Adrenal gland (tissue), 19 donors: ENCODE measurements at places on chromosomes 4 and X. TPM values are rescaled to one million over a fixed set of nuclear protein-coding genes. Genes with fewer than 3 reads are reported as not detected.

SHISA3 gene
- polyA plus RNA-seq = 1.4 TPM

CCNA2 gene
- polyA plus RNA-seq = 0.98 TPM

GPC4 gene
- polyA plus RNA-seq = 3.2 TPM

CPLX1 gene
- polyA plus RNA-seq = 6.3 TPM

VCX3B gene
- polyA plus RNA-seq = not detected

REST gene
- 6.4 TPM for polyA plus RNA-seq

NXF3 gene
- polyA plus RNA-seq = 0.53 TPM

HDX gene
- 0.64 TPM for polyA plus RNA-seq

PARM1 gene
- 29.3 TPM for polyA plus RNA-seq

ZNF141 gene
- polyA plus RNA-seq = 10.9 TPM

CT55 gene
- not detected for polyA plus RNA-seq

ADGRL3 gene
- polyA plus RNA-seq = 2.4 TPM

FMR1NB gene
- not detected for polyA plus RNA-seq

IL21 gene
- polyA plus RNA-seq = not detected

NEIL3 gene
- polyA plus RNA-seq = 0.22 TPM

IL15 gene
- polyA plus RNA-seq = 2.9 TPM

IBSP gene
- polyA plus RNA-seq = not detected

CD38 gene
- 1.7 TPM for polyA plus RNA-seq

HSFX4 gene
- not detected for polyA plus RNA-seq

BST1 gene
- polyA plus RNA-seq = 2.7 TPM

AMELX gene
- not detected for polyA plus RNA-seq

RTL5 gene
- 5.3 TPM for polyA plus RNA-seq

PLP1 gene
- 8.6 TPM for polyA plus RNA-seq

FREM3 gene
- not detected for polyA plus RNA-seq

AP1S2 gene
- polyA plus RNA-seq = 19.1 TPM

VSIG1 gene
- 0.20 TPM for polyA plus RNA-seq

CLTRN gene
- 1.4 TPM for polyA plus RNA-seq

TMEM255A gene
- 1.0 TPM for polyA plus RNA-seq
